ENCODE measurements at places on chromosomes 2 and 18.

DNA sequence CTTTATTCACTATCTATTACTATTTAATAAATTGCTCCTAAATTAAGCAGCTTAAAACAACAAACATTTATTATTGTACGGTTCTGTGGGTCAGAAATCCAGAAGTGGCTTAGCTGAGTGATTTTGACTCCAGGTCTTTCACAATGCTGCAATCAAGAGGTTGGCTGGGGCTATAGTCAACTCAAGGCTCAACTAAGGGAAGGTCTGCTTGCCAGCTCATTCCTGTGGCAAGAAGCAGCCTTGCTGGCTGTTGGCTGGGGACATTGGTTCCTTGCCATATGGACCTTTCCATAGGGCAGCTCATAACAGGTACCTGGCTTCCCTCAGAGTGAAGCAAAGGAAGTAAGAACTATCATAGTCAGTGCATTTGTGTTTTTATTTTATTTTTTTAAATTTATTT is 5.0 kb upstream of the MRPL19 start:
- no peak for DNase-seq

GRCh38 chr2:122007577-122007976 is 252.1 kb downstream of the TSN start:
- DNase-seq = no peak

DNA sequence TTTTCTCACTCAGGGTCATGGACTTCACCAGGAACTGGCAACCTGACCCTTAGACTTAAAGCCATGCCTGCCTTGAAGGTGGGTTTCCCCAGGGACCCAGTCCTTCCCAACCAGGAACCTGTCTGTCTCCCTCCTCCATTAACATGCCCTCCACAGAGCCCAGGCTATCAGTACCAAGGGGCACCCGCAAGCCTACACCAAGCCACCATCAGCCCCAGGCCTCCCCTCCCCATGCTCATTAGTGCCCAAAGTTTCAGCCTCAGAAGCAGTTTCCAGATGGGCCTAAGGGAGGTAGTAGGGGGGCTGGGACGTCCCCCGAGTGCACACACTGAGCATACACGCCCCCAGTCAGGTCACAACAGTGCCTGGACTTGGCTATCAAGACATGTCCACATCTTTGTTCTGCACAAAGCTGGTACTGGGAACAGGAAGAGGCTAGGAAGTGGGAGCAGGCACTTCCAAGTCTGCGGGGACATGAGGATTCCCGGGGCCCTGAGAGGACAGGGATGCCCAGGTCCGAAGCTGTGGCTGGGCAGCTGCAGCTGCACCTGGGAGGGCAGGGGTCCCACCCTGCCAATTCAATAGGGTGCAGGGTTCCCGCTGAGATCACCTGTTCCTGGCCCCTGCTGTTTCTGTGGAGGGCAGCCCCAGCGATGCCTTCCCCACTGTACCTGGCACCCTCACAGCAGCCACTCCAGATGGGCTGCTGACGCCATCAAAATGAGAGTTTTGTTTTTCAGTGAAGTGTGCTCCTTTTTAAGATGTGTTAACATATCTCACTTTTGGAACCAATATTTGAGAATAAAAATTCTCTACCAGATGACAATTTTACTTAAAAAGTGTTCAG is 731.4 kb downstream of the NR4A2 start:
- DNase-seq = no peak

- no peak for DNase-seq
Measured at GRCh38 chr2:37318401-37318800, 6.2 kb downstream of the PRKD3 start.

GRCh38 chr18:79400591-79401381 is 5.1 kb downstream of the NFATC1 start:
- DNase-seq = no peak

GRCh38 chr18:36850527-36851201 is 21.7 kb downstream of the KIAA1328 start:
- DNase-seq = no peak

DNA sequence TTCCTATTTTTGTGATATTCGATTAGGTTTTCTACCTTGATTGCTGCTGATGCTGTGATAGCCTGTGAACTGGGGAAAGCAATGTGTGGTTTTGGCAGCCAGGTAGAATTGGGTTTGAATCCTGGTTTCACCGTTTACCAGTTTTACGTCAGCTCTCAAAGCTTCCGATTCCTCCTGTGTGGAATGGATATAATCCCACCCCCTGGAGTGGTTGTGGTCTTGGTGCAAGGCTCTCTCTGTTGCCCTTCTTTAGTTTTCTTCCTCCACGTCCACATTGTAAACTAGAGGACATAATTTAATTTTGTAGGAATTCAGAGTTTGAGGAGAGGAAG is 45.0 kb downstream of the PHLPP1 start:
- no peak for DNase-seq

DNA sequence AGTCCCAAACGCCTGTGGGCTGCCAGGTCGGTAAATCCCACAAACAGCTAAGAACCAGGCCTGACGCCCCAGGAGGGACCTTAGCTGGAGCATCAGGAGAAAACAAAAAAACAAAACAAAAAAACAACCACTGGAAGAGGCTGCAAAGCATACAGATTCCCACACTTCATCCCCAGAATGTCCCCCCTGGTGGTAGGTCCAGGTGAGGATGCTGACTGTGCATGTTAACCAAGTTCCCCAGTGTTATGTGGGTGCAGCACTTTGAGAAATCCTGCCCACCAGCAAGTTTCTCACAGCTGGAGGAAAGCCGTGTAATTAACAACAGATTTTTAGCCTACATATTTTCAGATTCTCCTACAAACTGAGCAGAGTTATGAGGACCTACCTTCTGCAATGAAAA is 15.1 kb downstream of the ST3GAL5 start:
- no peak for DNase-seq

DNA sequence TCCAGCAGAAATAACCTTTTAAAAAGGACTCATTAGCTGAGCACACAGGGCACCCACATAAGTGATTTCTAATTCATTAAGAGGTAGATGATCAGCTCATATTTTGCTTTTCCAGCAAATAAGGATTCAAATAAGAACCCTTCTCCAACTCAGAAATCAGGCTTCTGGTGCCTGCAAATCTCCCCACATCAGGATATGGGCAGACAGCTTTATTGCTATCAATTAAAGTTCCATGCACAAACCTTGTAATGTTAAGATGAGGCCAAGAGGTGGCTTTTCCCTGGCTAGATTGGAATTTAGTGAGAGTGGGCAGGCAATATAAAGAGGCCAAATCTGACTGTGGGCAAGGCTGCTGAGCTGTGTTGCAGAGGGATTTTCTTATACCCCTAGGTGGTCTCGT is 193.6 kb downstream of the SH3RF3 start:
- DNase-seq = no peak

- DNase-seq = no peak
Measured at GRCh38 chr2:128922154-128922553, 603.5 kb upstream of the HS6ST1 start.

- DNase-seq = no peak
Measured at GRCh38 chr2:124025171-124025580, at the start of gene CNTNAP5. TSS of gene CNTNAP5 (plus strand) at chr2:124025287. CDS start at chr2:124025651, 364 bp downstream.

DNA sequence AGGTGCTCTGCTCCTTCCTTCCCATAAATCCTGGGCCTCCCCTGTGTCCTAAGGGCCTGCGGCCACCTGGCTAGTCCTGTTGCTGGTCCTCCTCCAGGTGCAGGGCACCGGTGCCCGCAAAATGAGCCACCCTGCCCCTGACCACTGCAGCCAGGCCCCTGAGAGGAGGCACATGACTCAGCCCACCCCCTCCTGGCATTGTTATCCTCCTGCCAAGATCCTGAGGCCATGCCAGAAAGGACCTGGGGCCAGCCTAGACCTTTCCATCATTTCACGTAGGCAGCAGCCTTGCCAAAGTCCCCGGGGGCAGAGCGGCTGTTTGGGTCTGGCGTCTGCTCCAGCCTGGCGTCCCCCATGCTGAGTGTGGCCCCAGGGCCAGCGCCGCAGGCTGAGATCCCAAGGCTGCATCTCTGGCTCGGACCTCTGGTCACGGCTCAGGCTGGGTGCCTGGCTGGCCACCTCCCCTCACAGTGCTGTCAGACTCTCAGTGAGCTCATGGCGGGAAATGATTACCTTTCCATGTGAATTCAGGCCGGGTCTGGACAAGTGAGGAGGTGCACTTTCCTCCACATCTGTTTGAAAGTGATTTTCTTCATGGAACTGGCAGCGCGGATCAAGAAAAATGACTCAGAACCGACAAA is 81.0 kb downstream of the NDUFA10 start:
- DNase-seq = no peak

DNA sequence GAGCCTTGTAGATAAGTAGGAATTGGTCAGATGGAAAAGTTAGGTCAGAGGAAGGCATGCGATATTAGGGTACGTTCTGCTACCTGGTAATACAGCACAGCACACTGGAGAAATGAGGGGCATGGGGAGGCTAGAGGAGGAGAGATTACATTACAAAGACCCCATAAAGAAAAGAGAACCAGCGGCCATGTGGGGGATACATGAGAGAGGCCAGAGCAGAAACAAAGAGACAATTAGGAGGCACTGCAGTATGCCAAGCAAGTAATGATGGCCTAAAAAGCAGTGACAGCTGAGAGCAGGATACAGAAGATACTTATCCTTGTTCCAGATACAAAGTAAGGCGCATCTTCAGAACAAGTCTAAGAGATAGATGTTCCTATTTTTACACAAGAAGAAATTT is 40.0 kb downstream of the TXNL1 start:
- DNase-seq = no peak

DNA sequence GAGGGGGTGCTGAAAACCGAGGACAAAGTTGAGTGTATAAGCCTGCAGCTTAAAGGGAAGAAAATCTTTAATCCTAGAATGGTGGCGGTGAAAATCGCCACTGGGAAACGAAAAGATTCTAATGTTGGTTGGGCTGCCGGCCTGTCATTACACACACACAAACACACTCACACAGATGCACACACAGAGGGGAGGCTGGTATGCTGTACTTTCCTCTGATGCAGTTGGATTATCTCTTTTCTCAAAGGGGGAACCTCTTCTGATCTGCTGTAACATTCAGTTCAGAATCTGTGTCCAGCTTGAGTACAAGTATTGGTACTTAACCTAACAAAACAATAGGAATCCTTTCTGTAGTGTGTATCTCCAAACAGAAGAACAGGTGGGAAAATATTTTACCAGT is 39.0 kb downstream of the ANXA4 start:
- no peak for DNase-seq

DNA sequence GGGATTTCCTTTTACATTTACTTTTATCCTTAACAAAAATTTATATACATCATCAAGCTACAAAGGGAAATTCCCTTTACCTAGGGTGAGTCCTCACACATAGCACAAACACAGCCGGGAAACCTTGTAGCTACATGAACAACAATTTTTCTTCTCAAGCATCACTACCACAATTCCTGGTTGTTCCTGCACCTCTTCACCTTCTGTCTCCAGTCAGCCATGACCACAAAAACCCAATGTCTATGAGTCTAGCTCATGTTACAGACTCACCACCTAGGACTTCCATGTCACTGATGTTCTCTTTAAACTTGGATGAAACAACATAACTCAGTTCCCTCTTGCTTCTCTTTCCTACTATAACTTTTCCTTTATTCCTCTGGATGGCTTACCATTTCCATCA is 460.4 kb downstream of the MBD2 start:
- DNase-seq = no peak

- no peak for DNase-seq
Measured at GRCh38 chr2:55109219-55109891, 59.1 kb upstream of the RTN4 start.

DNA sequence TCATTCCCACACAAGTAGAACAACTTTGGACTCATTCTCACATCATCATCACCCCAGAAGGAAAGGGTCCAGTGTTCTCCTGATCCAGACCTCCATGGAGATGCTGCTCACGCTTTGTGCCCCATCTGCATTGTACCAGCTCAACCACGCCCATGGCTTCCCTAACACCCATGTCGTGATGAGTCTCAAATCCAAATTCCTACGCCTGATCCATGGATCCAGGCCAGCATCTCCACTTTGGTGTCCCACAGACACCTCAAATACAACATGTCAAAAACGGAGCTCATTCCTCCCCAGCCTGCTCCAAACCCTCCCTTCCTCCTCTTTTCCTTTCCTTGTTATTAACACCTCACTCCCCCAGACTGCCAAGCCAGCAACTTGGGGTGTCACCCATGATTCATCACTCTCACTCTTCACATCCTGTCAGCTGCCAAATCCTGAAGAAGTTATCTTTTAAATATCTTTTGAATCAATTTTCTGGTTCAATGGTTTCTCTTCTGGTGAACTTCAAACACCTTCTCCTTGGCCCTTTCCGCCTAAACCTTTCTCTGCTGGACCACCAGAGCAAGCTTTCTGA is 30.2 kb upstream of the FAM124B start:
- DNase-seq = no peak

GRCh38 chr2:63434024-63435001 is 154.0 kb downstream of the WDPCP start:
- DNase-seq = no peak

- DNase-seq = no peak
Measured at GRCh38 chr2:164560902-164561301, 60.4 kb downstream of the GRB14 start.

GRCh38 chr2:206069417-206069816 is 16.6 kb downstream of the INO80D start:
- no peak for DNase-seq

DNA sequence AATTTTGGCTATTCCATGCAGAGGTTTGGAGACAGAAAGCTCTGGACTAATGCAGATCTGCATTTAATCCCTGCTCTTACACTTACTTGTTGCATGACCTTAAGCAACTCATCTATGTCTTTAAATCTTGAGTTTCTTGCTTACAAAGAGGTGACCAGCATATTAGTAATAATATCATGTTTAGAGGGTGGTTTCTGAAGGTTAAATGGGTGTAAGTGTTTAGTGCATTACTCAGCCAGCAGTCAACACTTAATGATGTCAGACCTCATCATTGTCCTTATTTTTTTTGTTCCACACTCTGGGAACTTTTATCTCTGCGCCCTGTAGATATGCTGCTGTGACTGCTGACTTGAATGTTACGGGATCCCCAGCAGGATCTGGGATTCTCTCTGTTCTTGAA is 1.7 kb downstream of the IL1RL1 start:
- DNase-seq = no peak

DNA sequence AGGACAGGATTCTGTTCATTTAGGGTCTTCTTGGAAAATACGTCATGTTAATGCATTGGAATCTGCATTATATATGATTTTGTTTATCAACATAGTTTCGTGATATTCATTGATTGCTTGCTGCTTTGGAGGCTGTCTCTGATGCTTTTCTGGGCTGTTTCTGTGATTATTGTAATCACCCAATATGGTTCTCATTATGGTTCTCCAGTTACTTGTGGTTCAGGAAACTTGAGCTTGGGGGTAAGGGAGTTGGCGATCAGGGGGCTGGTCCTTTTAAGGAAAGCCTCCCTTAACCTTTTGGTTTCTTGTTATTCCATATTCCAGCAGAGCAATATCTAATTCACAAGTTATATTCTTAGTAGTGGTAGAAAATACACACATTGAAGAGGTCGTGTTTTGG is 17.4 kb upstream of the STON1 start:
- DNase-seq = no peak

- DNase-seq = no peak
Measured at GRCh38 chr2:154198866-154199265, 327.1 kb downstream of the GALNT13 start.

DNA sequence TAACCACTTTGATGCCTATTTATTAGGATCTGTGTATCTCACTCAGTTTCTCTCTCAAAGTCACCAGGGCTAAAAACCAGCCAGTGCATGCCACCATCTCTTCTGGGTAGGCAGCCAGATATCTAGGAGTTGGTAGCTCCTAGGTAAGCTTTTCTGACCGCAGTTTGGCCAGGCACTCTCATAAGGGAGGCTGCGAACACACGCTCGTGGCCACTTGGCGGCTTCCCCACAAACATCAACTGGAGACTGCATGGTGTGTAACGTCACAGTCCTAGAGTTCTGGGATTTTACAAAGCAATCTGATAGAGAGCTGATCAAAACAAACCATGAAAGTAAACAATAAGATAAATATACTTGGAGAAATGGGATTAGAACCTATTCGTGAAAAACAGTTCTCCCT is 424.3 kb upstream of the ACVR2A start:
- DNase-seq = no peak

Data from H54 (cell line).